ENCODE measurements at places on chromosomes 6 and 20.

DNA sequence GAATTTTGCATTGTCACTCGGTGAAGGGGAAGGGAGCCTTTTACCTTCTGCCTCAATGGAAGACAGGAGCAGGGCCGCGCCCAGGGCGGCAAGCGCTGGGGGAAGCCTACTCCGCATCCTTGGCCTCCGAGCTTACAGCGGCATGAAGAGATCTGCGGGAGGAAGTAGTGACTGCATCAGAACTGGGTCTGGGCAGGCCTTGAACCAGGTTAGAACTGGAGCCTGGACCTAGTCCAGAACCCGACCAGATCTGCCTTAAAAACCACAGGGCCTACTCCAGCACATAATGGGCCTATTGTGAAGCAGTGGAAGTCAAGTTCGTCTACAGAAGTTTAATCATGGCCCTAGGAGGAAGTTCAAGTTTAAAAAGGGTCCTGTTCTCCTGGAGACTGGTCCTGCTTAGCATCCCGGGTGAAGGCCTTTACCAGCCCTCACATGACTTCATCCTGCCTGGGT is 3.1 kb downstream of the COL12A1 start:
- DNase-seq = no peak

- DNase-seq = no peak
Observed at GRCh38 chr20:16916165-16916564, 168.0 kb downstream of the OTOR start.

DNA sequence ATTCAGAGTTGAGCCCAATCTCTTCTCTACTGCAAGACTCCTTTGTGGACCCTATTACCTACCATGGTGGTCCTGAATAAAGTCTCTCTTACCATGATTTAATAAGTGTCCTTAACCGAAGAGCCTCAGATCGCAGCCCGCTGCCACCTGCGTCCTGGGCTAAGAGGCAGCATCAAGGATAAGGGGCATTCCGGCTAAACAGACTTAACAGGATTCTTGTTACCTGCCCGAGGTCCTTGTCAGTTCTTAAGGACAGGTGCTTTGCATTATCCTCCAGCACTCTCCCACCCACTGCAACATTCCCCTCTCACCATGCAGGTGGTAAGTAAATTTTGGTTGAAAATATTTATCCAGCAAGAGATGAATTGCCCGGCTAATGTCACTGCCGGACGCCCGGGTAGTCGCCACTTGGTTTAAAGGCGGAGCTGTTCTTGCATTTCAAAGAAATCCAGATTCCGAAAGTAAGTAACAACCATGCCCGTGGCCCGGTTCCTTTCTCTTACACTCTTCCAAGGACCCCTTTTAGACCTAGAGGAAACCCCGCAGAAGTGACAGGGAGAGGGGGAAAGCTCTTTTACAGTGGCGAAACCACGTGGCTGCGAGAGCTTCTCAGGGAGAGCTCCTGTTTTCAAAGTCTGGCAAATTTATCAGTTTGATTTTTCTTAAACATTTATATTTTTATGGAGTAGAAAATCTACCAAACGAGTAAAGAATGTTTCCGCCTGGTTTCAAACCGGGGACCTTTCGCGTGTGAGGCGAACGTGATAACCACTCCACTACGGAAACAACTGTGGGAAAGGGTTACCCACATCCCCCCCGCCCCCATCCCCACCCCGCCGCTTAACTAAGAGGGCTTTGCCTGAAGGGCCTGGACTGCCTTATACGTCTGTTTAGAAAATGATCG is 41.9 kb upstream of the PRSS16 start:
- no peak for DNase-seq

GRCh38 chr6:152981989-152982903 is 595 bp downstream of the FBXO5 start:
- DNase-seq = no peak

DNA sequence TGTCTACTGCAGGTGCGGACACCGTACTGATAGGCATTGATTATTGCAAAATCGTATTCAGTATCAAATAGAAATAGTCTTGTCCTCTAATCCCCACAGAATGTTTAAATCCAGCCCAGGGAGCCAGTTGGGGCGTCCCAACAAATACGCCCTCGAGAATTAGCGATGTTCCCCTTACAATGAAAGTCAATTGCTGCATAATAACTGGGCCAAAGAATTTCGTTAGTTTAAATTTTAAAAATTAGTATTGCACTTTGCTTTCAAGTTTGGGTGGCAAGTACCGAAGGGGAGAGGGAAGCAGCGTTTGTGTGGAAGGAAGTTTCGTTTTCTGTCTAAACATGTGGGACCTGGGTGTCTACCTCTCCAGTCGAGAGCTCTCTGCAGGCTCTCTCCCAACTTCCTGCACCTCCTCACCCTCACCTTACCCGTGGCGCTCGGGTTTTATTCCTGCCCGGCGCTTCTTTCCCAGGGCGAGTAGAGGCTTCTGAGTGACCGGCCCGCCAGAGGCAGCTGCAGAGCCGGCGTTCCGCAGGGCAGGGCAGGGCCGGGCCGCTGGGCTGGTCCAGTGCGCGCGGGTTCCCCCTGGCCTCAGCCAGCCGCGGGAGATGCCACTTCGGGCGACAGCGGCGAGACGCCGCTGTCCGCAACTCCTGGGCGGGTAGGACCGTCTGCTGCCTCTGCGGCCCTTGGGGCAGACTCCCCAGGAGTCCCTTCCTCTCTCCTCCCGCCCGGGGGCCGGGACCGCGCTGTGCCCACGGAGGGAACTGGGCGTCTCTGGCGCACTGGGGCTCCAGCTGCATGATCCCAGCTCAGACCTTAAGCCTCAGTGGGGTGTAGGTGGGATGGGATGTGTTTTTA is 862 bp upstream of the TFAP2C start:
- DNase-seq = peak; percentile 20

- no peak for DNase-seq
Observed at GRCh38 chr6:48472091-48472490, 361.1 kb upstream of the PTCHD4 start.

- no peak for DNase-seq
Observed at GRCh38 chr6:120083186-120083585, 733.6 kb upstream of the MAN1A1 start.

- no peak for DNase-seq
Observed at GRCh38 chr6:84517741-84518530, 246.5 kb downstream of the TBX18 start.

DNA sequence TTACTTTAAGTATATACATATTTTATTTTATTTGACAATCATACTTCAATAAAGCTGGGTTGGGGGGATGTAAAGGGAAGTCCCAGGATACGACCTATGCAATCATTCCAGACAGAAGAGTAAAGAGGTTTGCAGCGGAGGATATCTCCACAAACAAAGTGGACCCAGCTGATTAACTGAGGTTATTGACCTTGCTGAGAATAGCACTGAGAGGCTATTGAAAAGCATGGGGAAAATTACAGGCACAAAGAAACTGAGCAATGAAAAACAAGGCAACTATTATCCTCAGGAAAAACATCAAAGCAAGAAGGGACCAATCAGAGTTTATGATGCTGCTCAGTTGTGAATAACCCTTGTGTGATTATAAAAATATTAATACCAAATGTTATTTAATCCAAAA is 32.6 kb downstream of the SERPINB1 start:
- DNase-seq = no peak

- DNase-seq = peak; percentile 78
Observed at GRCh38 chr6:156396068-156396771, 381.0 kb upstream of the ARID1B start.

DNA sequence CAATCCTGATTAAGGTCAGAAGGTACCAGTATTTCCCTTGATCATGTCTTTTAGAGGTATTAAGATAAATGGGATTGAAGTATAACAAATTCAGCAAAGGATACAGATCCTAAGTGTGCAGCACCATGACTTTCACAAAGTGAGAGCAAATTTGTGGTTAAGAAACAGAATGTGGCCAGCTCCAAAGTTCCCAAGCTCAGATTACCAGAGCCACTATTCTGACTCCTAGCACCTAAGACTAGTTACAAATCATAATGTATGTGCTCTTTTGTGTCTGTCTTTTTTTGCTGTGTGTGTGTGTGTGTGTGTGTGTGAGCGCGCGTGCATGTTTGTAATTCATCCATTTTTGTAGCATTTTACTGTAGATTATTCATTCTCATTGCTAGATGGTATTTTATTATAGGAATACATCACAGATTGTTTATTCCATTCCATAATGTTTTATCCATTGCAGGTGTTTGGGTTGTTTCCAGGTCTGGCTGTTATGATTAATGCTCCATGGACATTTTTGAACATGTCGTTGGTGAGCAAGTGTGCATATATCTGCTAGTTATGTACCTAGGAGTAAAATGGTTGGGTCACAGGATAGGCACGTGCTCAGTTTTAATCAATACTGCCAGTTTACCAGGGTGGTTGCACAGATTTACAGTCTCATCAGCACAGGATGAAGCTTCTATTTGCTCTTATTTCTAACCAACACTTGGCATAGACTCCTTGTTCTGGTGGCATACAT is 314.0 kb upstream of the JAG1 start:
- no peak for DNase-seq

GRCh38 chr6:77034161-77034560 is 429.1 kb downstream of the HTR1B start:
- DNase-seq = no peak

- peak; percentile 35 for DNase-seq
Observed at GRCh38 chr6:134065706-134066105, 13.3 kb upstream of the SLC2A12 start.

GRCh38 chr6:134938896-134939295 is 11.0 kb downstream of the ALDH8A1 start:
- DNase-seq = no peak

- DNase-seq = peak; percentile 54
Observed at GRCh38 chr20:47727170-47727880, 58.0 kb downstream of the SULF2 start.

DNA sequence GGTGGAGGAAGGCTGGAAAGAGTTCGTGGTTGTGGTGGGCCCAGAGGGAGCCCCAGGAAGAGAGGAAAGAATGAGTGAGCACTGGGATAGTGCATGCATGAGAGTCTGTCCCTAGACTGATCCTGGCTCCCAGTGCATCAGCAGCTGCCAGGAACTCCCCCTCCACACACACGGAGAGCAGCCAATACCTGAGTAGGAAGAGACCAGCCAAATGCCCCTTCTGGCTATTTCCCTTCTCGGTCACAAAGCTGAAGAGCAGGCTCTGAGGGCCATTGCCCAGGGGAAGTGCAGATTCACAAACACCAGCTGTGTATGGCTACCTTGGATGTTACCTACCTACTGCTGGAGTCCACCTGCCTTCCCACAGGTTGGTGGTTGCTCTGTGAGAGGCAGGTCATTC is 45.1 kb downstream of the GABRR2 start:
- no peak for DNase-seq

DNA sequence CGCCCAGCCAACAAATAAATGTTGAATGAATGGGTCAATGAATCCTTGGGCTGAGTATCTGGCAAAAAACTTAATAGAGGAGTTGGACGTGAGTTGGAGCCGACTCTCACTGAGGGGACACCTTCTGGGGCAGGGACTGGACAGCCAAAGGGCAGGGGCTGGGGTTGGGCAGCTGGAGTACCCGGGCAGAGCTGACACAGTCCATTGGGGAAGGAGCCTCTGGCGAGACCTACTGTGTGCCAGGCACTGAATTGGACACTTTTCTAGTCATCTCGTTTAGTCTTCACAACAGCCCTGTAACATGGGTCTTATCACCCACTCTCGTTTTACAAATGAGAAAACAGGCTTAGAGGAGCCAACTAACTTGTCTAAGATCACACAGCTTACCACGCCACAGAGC is 4.7 kb upstream of the MAPK13 start:
- DNase-seq = no peak

- DNase-seq = no peak
Observed at GRCh38 chr6:107665382-107665781, 158.7 kb downstream of the SCML4 start.

GRCh38 chr6:132683543-132683942 is 24.6 kb upstream of the TAAR1 start:
- no peak for DNase-seq

DNA sequence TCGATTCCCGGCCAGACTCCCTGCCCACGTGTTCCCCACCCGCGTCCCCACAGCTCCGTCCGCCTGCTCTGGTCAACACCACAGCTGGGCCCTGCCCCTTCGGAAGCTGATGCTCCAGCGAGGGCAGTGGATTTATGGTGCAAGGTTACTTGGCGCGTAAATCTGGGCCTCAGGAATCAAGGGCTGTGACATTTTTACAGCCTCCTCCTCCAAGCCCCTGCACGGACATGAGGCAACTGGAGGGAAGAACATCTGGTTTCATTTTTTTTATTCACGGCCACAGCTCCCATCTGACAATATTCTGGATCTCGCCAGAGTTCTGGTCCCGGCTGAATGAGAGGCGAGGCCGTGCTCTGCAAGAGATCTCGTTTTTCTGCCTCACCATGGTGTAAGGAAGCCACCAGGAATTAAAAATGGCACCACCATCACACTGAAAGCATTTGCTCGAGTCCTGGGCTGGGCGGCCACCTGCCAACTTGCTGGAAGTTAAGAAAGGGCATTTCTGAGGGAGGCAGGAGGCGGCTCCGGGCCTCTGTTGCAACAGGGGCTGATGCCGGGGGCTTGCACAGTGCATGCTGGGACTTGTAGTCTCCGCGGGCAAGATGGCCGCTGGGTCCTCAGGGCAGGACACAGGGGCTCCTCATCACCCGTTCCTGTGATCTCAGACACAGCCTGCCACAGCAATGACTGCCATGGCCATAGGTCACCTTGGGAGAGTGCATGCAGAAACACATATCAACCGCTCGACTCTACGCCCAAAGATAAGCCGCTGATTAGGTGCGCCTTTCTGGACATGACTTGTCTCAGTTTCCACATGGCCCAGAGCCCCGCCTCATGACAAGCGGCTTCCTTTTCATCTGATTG is 148.5 kb downstream of the LY86 start:
- no peak for DNase-seq

DNA sequence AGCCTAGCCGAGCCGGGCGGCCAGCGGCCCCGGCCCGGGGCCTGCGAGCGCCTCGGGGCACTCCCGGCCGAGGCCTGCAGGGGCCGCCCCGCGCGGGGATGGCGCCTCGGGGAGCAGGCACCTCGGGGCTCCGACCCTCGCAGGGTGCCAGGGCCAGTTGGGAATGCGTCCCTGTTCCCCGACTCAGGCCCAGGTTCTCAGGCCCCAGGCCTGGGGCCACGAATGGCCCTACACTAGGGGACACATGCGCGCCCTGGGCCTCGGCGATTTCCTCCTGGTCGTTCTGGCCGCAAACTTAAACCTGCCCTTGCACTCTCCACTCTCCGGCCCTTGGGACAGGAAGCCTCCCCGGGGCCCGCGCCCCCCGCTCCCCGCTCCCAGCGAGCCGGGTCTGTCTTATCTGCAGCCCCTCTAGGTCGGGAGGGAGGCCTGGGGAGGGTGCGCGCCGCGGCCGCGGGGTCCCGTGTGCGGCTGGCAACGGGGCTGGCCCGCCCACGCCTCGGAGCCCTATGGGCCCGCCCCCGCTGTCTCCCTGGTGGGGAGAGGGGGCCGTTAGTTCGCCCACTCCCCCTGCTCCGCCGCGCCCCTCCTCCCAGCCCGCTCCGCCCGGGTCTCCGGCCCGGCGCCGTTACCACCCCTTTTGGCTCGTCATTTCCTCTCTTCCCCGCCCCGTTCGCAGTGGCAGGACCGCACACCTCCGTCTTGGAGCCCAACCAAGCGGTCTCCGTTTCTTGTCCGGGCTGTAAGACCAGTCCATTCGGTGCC is 611 bp downstream of the NFYA start:
- peak; percentile 78 for DNase-seq

- DNase-seq = no peak
Observed at GRCh38 chr6:13447949-13448724, 39.3 kb downstream of the GFOD1 start.
